ENCODE measurements at places on chromosomes 16 and 17. TPM values are rescaled to one million over a fixed set of nuclear protein-coding genes. Genes with fewer than 3 reads are reported as not detected.

Gene CACNG1
- not detected for total RNA-seq

Gene PTGES3L
- total RNA-seq = 29.6 TPM

Gene EPX
- not detected for total RNA-seq

Gene DLG4
- total RNA-seq = 15.1 TPM

Gene ALOX12B
- 0.43 TPM for total RNA-seq

Gene PRSS8
- total RNA-seq = not detected

Gene TSPOAP1
- 8.5 TPM for total RNA-seq

Gene CRYM
- total RNA-seq = 77.7 TPM

Gene KRTAP4-1
- not detected for total RNA-seq

Gene ZNF785
- total RNA-seq = 5.5 TPM

Gene EVI2B
- total RNA-seq = 11.3 TPM

Gene TMEM95
- not detected for total RNA-seq

Gene CSH1
- total RNA-seq = not detected

Gene NECAB2
- total RNA-seq = not detected

Gene WNT9B
- 2.4 TPM for total RNA-seq

Gene TBC1D3I
- total RNA-seq = not detected

Gene ASIC2
- 0.75 TPM for total RNA-seq

Gene PLA2G15
- 28.3 TPM for total RNA-seq

Gene HSF5
- not detected for total RNA-seq

Gene C16orf92
- not detected for total RNA-seq

Gene SEC14L5
- total RNA-seq = 0.28 TPM

Gene KRTAP9-8
- not detected for total RNA-seq

Gene LRRC37A
- total RNA-seq = 0.33 TPM

Gene YBX2
- 2.9 TPM for total RNA-seq

Gene YPEL2
- 28.3 TPM for total RNA-seq

Gene PRDM7
- not detected for total RNA-seq

Gene SCGB1C2
- not detected for total RNA-seq

Gene HSD11B2
- total RNA-seq = not detected

Gene UBALD2
- 8.4 TPM for total RNA-seq

Gene CCL17
- total RNA-seq = not detected

Gene SGSM2
- total RNA-seq = 20.9 TPM

Gene EVI2A
- 9.0 TPM for total RNA-seq

Gene KRTAP4-11
- not detected for total RNA-seq

Gene CCL23
- not detected for total RNA-seq

Gene RHOT1
- total RNA-seq = 39.6 TPM

Gene ZPBP2
- not detected for total RNA-seq

Gene TMEM88
- total RNA-seq = 53.2 TPM

Gene PYDC1
- total RNA-seq = not detected
